Endothelial cell of umbilical vein (primary cell): ENCODE measurements at places on chromosomes 5 and 9. TPM values are rescaled to one million over a fixed set of nuclear protein-coding genes. Genes with fewer than 3 reads are reported as not detected.

DNA sequence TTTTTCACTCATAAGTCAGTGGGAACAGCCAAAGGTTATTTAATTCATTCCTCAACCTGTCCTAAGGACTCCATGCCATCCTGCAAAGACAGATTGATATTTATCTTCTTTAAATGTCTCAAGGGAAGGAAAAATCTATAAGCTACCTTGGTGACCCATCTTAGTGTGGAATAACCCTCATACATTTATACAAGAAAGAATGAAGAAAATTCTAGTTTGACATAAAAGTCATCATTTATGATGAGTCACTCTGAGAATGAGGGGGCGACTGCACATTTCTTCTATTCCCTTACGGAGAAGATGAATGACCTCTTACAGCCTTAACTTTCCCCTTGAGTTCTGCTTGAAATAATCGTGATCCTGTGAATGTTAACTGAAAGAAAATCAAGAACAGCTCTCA lies 26.8 kb upstream of the NUDT12 start:
- DNase-seq: no peak

DNA sequence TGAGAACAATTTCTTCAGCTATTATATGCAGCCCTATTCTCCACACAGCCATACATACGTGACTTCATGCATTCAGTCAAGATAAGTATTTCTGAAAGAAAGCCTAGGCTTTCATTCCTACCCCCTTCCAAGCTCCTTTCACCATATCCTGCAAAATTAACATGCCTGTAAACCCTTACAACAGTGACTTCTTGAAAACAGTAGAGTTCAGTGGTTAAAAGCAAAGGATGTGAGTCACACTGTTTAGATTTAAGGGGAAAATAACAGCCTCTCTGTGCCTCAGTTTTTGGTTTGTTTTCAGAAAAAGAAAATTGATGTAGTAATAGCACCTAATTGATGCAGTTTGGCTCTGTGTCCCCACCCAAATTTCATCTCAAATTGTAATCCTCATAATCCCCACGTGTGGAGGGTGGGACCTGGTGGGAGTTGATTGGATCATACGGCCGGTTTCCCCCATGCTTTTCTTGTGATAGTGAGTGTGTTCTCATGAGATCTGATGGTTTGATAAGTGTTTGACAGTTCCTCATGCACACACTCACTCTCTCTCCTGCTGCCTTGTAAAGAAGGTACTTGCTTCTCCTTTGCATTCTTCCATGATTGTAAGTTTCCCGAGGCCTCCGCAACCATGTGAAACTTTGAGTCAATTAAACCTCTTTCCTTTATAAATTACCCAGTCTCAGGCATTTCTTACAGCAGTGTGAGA lies 264.8 kb downstream of the CETN3 start:
- DNase-seq: peak; percentile 26

DNA sequence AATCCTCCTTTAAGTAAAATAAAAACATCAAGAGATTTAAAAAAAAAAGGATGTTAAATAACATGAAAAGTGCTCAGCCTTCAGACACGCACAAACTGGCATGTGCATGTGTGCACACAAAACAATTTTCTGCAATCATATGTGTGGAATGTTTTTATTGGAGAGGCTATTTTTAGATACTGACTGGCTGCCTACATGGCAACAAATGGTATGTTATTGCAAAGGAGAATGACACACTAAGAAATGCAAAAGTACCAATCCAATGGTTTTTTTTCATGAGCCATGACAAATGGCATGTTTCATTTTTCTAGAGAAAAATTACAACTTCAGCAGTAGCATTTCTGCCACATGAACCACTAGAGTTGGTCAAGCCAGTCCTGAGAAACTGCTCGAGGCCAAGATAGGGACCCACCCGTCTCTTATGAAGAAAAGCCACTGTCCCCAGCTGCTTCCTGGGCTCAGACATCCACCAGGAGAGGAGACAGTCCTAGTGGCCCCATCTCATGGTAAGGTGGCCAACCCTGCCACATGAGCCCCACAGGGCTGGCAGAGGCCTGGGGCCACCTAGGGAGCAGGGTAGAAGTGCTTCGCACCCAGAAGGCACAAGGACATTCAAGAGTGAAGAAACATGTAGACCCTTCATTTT lies 116.4 kb downstream of the MYO10 start:
- peak; percentile 25 for DNase-seq

DNA sequence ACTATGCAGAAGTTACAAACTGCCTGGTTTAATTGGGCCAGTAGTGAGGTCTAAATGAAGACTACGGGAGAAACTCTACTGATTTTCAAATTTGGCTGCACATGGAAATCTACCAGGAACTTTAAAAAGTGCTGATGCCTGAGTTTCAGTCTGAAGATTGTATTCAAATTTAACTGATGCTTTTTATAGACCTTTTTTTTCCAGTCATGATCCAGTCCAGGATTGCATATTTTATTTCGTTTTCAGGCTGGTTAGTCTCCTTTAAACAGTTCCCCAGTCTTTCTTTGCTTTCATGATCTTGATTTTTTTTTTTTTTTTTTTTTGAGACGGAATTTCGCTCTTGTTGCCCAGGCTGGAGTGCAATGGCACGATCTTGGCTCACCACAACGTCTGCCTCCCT lies 23.7 kb upstream of the SPZ1 start:
- no peak for DNase-seq

DNA sequence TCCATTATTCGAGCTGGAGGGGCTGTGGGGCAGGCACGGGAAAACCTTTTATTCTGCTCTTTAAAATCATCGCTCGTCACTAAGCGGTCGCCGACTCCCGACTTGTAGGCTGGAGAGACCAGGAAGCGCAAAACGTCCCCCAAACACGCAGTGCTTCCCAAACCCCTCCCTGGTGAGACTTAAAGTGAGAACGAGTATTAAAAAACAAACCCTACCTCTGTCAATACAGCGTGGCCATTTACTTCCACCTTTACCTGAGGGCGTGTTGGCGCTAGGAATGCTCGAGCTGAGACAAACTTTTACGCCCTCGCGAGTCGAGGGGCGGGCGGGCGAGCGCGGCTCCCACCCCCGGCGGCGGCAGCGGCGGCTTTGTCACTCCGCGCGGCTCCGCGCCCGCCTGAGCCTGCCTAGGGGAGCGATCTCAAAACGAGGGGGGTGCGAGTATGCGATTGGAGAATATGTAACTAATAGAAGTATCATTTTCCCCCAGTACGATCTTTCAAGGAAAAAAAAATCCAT lies at the start of gene NR2F1-AS1:
TSS of gene NR2F1-AS1 (minus strand) at position 293 of the 519 bp plus-strand sequence.
- no peak for DNase-seq

DNA sequence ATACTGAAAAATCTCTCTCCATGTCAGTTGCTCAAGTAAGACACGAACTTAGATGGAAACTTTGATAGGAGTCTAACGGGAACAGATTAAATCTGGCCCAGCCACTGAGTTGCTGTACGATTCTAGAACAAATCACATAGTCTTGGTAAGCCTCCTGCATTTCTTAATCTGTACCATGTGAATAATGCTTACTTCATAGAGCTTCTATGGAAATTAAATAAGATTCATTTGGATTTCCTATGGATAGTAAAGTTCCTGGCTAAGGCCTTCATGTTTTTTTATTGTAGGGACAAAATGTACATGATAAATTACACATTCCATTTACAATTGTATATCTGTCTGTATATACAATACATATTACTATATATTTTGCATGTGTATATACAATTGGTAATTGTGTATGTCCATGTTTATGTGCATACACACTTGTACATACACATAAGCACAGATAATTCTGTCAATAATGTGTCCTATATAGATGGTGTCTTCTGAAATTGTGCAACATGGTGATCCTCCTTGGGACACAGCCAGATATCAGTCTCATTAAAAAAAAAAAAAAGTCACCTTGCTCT lies 330.4 kb downstream of the TRIM32 start:
- DNase-seq: no peak

ECM2 gene
- total RNA-seq: not detected in 2 replicates

IFNA13 gene
- not detected in 2 replicates for total RNA-seq

SPTAN1 gene
- total RNA-seq: 478 and 502 TPM in 2 replicates

DNA sequence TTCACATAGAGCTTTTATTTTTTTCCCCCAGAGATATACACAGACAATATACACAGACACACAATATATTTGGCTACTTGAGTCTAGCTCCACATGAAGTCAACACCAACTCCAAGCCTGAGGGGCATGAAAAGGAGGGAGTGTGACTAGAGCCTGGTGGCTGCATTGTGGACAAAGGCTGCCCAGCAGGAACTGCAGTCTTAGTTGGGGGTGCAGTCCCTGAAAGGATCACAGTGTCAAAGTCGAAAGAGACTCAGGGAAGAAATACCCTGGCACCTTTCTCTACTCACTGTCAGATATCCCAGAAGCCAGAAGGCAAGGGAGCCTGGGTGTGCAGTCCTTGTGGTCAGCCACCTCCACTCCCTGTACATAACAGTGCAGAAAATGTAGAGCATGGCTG lies 231.6 kb upstream of the RPS23 start:
- DNase-seq: no peak

DNA sequence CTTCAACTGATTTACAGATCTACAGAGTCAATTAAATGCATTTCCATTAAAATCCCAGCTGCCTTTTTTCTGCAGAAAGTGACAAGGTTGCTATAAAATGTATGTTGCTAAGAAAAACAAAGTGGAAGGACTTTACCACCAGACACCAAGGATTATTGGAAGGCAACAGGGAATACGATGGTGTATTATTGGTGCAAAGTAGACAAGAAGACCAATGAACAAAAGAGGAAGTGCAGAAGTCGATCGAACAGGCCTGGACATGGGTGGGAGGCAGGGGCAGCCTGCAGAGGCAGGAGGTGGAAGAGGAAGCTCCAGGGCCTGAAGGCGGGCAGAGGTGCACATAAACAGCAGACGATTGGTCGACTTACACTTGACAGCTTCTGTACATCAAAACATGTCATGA lies 10.6 kb upstream of the SLC6A19 start:
- no peak for DNase-seq

GRCh38 chr9:113649855-113650206 lies 186.3 kb downstream of the RGS3 start:
- no peak for DNase-seq

- DNase-seq: peak; percentile 69
These were observed 55.9 kb downstream of the DAP start for GRCh38 chr5:10704949-10705621.

DNA sequence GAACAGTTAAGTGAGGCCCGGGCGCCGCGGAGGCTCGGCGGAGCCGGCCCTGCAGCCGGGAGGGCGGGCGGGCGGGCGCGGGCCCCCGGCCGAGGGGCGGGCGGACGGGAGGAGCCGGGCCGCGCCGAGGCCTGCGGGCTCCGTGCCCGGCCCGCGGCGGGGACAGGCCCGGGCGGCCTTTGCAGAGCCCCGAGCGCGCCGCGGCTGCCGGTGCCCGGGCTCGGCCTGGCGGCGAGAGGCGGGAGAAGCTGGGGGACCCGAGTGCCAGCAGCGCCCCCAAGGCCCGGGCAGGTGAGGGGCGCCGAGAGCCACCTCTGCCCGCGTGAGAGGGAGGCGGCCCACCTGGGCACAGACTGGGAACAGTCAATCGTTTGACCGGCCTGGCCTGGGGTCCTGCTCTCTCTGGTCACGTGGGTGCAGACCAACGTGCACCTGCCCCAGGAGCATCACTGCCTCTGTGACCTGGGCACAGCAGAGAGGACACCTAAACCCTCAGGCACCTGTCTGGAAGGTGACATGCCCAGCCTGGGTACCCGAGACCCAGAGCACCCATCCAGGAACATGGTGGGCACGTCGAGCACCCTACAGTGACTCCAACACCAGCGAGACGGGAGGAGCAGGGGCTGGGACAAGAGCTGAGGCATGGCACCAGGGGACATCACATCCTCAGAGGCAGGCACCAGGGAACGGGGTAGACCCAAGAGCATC lies 531 bp downstream of the MVB12B start:
- DNase-seq: no peak

GRCh38 chr9:95831810-95832209 lies 43.7 kb upstream of the ERCC6L2 start:
- no peak for DNase-seq

GRCh38 chr9:97848480-97849237 lies 4.4 kb upstream of the FOXE1 start:
- no peak for DNase-seq

NIPAL4 gene
- not detected in 2 replicates for total RNA-seq

DNA sequence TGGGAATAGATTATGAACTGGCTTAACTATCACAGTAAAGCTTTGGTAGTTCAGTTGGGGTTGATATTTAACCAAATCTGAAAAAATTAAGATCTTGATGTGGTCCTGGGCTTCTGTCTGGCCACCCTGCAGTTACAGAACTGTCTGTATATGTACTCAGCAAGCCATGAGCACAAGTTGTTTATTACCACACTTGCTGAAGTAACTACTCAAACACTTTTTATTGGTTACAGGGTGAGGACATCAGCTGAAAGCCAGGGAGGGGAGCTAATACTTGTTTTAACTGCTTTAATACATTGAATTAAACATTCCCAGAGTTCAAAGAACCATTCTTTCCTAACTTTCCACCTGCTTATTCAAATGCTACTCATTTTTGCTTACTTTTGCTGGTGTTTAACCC lies 29.4 kb upstream of the KCNN2 start:
- no peak for DNase-seq

- DNase-seq: peak; percentile 12
These were observed 700.3 kb downstream of the PTPRD start for GRCh38 chr9:9912459-9912858.

SHC3 gene
- 0.16 and 2.0 TPM in 2 replicates for total RNA-seq

- DNase-seq: no peak
These were observed 1.4 kb downstream of the SPINK1 start for GRCh38 chr5:147830035-147830434.

- DNase-seq: no peak
These were observed 4.4 kb upstream of the ZDHHC12 start for GRCh38 chr9:128728298-128728697.

GRCh38 chr9:6471231-6471850 lies 58.3 kb downstream of the UHRF2 start:
- DNase-seq: no peak

DNA sequence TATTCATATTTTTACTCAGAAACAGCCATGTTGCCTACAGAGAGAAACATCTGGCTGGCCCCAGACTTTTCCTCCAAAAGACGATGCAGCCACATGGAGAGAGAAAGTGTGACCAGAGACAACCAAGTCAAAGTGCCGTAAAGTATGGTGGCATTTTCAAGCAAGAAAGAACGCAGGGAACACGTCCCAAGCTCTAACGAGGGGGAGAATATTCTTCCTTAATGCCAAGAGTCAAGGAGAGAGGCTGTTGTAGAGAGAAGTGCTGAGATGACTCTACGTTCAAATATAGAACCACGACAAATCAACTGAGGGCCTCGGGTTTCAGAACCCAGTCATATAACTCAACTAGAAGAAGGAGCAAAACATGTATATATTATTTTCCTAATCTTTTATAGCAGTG lies 55.9 kb downstream of the FNBP1 start:
- no peak for DNase-seq

- DNase-seq: no peak
These were observed 469.0 kb upstream of the MEF2C start for GRCh38 chr5:89351975-89352374.

DNA sequence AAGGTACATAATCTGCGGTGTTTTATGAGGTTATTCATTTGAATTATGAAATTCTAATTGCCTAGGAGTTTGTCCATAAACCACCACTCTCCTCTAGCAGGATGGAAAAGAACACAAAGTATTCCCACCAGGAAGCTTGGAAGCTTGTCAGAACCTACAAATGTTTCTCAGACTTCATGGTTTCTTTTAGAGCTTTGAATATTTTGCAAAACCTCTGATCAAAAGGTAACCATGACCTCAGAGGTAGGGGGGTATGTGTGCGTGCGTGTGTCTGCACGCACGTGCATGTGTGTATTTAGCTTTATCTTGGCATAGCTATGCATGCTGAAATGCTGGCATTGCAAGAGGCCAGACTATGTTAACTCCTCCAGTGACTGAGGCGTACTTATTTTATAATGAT lies 847.0 kb downstream of the TLE1 start:
- no peak for DNase-seq

- DNase-seq: peak; percentile 89
These were observed 65.8 kb upstream of the PLPP6 start for GRCh38 chr9:4596165-4596922.

GRCh38 chr5:160152287-160152686 lies 33.0 kb upstream of the PWWP2A start:
- no peak for DNase-seq
